ENCODE measurements at places on chromosomes 1 and 21. TPM values are rescaled to one million over a fixed set of nuclear protein-coding genes. Genes with fewer than 3 reads are reported as not detected.

The ADORA1 gene
- total RNA-seq = 0.59 TPM

The OR2G6 gene
- not detected for total RNA-seq

The MTMR11 gene
- total RNA-seq = 4.4 TPM

The KCNT2 gene
- 0.78 TPM for total RNA-seq

The APCS gene
- total RNA-seq = not detected

The CFHR3 gene
- total RNA-seq = not detected

The PALMD gene
- 0.37 TPM for total RNA-seq

All from subcutaneous preadipocyte (primary cell).